Stimulated activated naive CD8-positive, alpha-beta T cell treated with anti-CD3 and anti-CD28 coated beads, Interleukin-15, amount 100 ng/mL, for 72 hours (primary cell): ENCODE measurements at places on chromosomes 3 and 15.

GRCh38 chr15:84797212-84797611 is 19.9 kb upstream of the ALPK3 start:
- DNase-seq: no peak

DNA sequence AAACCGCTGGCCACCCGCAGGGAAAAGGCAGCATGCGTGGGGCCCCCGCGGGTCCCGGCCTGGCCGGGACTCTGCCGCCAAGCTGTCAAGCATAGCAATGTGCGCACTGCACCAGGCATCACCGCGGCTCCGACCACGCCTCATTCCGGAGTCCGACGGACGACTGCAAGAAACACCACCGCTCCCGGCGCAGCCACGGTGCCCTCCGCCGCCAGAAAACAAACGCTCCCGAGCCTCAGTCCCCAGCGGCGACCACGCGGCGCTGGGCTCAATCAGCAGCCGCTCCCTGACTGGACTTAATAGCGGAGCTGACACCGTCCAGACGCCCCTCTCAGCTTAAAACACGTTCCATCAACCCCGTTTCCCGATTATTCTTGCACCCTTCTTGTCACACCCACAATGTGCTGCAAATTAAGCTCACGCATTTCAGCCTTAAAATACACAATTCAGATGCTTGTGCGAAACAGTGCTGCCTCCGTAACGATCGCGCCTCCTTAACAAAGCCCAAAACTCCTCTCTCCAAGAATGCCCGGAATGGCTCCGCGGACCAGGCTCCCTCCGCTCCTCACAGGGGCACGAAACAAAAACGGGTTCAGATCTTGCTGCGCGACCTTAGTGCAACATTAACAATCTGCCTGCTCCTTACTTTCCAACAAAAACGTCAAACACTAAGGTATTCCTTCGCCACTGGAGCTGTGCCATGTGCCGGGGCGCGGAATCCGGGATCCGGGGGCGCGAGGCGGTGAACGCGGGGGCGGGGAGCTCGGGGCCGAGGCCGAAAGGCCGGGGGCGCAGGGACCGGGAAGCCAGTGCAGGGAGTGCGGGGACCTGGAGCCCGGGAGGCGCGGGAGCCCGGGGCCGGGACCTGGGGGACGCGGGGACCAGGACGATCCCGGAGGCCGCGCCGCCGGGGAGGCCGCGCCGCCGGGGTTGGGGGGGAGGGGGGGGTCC is 655 bp downstream of the CYFIP1 start:
- DNase-seq: peak; percentile 35

GRCh38 chr3:71989165-71989564 is 204.2 kb upstream of the PROK2 start:
- DNase-seq: no peak

DNA sequence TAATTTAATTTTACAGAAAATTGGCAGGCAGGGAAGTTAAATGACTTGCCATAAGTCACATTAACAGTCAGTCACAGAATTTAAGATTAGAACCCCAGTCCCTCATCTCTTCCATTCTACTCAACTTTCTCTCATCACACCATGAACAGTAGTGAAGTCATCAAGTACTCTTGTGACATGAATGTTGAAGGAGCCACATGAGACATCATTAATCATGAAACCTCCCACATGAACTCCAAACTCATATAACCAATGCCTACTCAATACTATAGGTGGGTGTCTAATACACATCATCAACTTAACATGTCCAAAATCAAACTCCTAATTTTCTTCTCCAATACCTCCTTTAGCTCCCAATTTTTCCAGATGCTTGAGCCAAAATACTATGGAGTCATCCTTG is 19.5 kb downstream of the PHC3 start:
- no peak for DNase-seq

DNA sequence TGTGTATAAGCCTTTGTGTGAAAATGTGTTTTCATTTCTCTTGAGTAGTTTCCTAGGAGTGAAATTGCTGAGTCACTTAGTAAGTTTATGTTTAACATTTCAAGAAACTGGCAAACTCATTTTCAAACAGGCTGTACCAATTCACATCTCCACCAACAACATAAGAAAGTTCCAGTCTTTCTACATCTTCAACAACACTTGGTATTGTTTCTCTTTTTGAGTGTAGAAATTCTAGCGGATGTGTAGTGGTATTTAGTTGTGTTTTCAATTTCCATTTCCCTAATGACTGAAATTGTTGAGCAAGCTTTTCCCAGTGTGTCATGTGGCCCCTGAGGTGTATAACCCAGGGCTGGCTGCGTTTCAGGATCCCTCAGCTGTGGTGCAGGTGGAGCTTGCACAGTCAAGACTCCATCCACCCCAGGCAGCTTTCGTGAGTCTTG is 258.5 kb downstream of the PDCD6IP start:
- no peak for DNase-seq

- DNase-seq: no peak
These were observed 285.4 kb upstream of the ROPN1 start for GRCh38 chr3:124277144-124277890.

GRCh38 chr3:141930801-141931200 is 54.4 kb downstream of the ATP1B3 start:
- no peak for DNase-seq

DNA sequence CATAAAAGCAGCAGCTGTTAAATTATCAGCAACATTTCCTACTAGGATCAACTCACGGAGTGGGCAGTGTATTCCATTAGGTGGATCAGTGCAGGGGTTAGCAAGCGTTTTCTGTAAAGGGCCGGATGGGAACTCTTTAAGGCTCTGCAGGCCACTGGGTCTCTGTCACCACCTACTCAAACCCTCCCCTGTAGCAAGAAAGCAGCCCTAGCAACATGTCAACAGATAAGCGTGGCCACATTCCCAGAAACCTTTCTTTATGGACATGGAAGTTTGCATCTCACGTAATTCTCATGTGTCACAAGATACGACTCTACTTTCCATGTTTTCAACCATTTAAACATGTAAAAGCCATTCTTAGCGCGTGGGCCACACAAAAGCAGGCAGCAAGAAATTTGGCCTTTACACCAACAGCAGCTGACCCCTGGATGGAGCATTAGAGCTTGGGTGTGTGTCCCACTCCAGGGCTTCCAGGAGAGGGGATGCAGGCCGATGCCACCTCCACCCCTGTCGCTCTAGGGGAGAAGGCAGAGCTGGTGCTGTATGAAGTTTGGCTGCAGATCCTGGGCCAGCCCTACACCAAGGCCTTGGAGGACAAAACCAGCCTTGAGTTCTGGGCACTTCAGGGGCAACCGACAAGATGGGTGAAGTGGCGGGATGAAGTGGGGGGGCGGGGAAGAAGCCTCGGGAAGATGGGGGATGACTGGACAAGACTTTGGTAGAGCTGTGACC is 48.2 kb upstream of the CSPG4 start:
- DNase-seq: no peak

DNA sequence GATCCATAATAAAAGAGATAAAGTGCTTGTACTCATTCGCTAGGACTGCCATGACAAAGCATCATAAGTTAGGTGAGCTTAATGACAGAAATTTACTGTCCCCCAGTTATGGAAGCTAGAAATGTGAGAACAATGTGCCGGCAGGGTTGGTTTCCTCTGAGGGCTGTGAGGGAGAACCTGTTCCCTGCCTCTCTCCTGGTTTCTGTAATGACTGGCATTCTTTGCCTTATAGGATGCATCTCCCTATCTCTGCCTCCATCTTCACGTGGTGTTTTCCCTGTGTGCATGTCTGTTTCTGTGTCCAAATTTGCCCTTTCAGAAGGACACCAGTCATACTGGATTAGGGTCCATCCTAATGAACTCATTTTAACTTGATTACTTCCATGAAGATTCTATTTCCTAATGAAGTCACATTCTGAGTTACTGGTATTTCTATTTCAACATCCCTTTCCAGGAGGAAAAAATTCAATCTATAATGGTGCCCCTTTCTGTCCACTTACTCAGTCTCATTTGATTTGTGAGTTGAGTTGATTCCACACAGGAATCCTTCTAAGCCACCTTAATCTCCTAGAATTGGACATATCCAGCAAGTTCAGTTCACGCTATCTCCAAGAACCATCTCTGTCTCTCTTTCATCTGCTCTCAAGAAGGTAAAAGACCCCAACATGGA is 71.2 kb upstream of the LIPC start:
- no peak for DNase-seq

DNA sequence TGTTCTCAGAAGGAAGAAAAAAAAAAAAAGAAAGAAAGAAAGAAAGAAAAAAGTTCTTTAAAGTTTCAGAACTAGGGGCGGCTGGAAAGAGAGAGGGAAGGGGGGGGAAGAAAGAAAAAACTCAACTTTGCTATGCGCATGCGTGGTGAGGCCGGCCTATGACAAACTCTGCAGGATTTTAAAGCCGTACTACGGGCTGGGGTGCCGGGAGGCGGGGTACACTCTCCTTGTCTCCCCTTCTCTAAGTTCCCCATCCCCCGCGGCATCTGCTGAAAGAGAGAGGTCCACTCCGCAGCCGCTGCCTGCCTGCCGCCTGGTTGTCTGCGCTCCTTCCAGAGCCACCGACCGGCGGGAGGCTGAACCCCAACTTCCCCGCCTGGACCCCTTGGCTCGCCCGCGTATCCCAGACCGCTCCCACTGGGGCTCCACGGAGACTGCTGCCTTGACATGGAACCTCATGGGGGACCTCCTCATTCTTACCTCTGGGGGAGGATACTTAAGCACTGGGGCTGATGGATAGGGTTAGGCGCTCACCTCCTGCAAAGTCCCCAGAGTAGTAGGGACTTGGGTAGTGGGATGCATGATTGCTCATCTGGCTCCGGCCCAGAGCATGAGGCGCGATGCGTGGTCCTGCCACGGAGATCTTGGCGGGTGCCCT is 1.4 kb upstream of the WNT5A start:
- DNase-seq: peak; percentile 16

DNA sequence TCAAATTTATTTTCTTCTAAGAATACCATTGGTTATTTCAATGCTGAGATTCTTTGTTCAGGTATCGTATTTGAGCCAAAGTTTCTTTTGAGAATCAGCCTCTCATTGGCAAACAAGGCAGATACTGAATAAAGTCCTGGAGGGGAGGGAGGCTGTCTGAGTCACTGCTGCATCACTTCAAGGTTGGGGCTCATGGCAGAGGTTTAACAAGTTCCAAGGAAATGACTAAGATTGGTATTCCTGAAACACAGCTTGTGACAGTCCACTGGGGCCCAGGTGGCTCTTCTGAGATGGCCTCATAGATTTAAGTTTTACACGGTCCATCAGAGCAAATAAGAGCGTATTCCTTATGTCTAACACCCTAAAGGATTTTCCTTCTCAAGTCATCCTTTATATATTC is 213.8 kb upstream of the STAC start:
- no peak for DNase-seq

DNA sequence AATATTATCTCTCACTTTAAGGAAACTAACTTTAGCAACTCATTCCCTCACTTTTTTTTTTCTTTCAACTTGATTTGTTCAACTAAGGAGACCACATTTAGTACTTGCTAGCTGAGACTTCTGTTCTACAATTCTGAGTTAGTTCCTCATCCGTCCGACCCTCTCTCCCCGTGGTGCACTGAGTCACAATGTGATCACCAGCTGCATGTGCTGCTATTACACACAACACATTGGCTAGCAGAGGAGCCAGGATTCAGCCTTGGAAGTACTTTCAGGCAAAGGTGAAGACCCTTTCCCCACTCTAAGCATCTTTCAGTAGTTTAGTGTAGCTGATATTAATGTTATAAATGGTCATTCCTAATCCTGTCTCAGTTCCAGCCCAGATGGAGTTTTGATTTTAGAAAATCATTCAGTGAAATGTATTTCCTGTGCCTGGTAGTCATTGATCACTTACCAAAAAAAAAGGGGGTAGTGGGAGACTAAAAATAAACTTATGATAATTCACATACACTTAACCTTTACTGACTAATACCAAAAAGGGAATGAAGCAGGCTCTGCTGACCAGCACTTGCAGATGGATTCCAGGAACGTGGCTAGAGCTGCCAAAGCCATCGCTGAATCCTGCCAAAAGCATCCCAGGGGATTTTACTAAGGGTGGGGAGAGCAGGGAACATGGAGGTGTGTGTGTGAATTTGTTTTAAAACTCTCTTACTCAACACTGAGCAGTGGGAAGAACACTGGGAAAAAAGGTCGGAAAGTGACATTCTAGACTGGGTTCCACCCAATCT is 424.8 kb downstream of the LPP start:
- no peak for DNase-seq

DNA sequence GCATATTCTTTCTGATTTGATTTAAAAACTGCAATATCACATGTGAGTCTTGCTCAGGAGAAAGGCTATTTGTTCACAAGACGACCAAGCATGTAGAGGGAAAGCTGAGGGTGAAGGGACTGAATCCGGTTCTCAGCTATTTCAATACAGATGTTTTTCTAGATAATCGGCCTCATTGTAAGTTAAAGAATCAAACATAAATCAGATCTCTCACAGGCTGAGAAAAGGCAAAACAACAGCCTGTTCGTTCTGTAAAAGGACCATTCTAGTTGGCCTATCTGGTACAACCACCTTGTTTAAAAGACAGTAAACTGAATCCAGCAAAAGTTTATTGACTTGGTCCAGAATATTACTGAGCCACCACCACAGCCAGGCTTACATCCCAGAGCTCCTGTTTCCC is 1045.7 kb upstream of the CFAP20DC start:
- DNase-seq: no peak

DNA sequence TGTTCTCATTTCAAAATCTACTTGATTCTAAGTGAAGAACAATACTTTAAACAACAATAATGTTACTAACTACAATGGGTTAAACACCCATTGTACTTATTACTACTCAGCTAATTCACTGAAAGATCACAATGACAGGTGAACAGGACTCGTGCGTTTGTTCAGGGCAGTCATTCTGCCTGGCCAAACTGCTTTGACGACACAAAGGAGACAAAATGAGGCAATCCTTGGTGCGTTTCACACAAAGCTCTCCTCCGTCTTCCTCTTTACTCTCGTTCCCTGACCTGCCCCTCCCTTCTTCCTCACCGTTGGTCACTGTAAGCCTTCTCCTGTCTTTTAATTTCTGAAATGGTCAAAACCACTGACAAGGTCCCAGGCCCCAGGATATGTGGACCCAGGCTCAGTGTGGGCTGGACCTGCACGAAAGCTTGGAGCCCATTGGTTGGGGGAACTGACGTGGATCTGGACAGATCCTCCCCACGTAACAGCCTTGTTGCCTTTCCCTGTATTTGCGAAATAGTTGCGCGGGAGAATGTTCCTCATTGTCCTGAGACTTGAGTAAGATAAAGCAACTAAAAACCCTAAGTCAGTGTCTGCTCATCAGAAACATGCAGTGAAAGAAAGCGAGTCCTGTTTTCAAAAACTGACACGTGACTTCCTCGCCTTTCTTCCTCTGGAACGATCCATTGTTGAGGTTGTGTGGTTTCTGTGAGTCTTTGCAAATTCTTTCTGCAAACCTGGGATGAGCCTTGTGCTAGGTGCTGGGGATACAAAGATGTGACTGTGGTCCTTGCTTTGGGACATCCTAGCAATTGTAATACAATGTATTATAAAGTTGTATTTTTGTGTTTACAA is 147.1 kb upstream of the RGMA start:
- DNase-seq: no peak

DNA sequence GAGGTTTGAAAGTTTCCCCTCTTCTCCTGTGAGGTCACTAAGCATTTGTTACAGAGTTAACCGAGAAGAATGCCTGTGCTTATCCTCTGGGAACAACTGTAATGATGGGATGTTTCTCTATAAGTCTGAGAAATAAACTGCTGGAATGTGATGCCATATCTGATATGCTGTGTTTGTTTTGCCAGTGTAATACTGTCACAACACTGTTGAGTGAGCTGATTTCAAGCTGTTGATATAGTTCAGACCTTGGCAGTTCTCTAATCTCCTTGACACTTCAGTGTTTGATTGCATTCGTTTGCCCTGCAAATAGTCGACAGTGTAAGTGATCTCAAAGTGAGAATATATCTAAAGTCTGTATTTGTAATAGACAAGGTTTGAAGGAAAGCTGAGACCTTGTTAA is 73.3 kb downstream of the PTPRG start:
- DNase-seq: no peak

- DNase-seq: no peak
These were observed 62.8 kb upstream of the LEKR1 start for GRCh38 chr3:156763386-156763785.
